Stimulated activated CD8-positive, alpha-beta memory T cell treated with anti-CD3 and anti-CD28 coated beads, Interleukin-4, amount 100 ng/mL, for 4 hours (primary cell): ENCODE measurements at places on chromosomes 16 and 17.

DNA sequence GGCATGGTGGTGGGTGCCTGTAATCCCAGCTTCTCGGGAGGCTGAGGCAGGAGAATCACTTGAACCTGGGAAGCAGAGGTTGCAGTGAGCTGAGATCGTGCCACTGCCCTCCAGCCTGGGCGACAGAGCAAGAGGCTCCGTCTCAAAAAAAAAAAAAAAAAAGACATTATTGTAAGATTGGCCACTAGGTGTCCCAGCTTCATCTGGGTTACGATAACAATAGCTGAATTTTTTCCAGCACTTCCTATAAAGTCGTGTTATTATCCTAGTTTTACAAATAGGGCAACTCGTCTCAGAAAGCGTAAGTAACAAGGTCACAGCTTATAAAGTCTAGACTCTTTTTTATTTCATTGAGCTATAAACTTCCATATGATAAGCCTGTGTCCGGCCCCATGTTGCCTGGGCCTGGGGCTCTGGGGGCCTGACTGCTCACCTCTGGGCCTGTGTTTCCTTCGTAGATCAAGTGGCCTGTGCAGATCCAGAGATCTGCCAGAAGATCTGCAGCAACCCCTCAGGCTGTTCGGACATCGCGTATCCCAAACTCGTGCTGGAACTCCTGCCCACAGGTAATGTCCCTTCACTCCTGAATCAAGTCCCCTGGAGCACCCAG, 60.5 kb downstream of the SLC5A11 start:
- no peak for DNase-seq

GRCh38 chr17:45841883-45842525, 2.7 kb upstream of the SPPL2C start:
- no peak for DNase-seq

DNA sequence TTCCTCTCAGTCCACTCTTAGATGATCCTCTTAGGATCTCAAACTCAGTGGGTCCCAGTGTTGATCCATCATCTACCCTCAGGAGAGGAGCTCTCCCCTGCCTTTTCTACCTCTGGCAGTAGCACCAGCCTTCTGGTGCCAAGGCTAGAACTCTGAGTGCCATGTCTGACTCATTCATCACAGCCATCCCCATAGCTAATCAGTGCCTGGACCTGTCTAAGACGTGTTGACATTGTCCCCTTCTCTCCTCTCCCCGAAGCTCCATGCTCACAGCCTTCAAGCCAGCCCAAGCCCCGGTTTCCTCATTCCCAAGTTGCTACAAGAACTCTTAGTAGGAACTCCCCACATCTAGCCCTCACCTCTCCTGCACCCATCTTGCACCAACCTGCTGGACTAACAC, 73.5 kb upstream of the GRIN2A start:
- no peak for DNase-seq

DNA sequence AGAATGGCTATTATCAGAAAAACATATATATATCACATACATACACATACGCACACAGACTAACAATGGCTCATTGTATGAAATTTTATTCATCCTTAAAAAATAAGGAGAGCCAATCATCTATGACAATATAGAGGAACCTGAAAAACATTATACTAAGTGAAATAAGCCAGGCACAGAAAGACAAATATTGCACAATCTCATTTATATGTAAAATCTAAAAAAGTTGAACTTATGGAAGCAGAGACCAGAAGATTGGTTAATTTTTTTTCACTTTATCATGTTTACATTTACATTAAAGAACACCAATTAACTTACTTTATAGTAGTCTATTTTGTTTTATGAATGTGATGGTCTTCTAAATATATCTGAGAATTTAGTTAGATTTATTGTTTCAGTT, 198.7 kb downstream of the KIF2B start:
- no peak for DNase-seq

GRCh38 chr17:43814714-43815113, 18.2 kb downstream of the MPP3 start:
- no peak for DNase-seq

DNA sequence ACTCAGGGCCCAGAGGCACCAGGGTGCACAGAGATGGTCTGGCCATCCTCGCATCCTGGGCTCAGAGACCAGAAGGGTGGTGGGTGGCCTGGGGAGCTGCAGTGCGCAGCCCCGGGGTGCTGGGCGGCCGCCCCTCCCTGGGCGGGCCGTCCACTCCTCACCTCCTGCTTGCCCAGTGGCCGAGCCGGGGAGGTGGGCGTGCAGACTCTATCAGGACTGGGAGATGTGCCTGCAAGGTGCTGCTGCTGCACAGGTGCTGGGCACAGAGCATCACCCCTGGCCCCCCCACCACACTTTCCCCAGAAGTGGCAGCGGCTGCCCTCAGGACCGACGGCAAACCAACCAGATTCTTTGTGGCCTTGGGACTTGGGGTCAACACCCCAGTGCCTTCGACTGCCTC, at the start of gene SCN4A:
Gene SCN4A (minus strand): TSS at position 123 of the 400 bp plus-strand sequence. CDS start 77 bp downstream, at position 46.
- DNase-seq = no peak

GRCh38 chr16:48393485-48394354, 8.5 kb upstream of the SIAH1 start:
- DNase-seq = no peak

- no peak for DNase-seq
Observed at GRCh38 chr17:48143629-48144028, 36.1 kb downstream of the SNX11 start.

GRCh38 chr16:57032931-57033330, 43.6 kb downstream of the NLRC5 start:
- DNase-seq = no peak

- no peak for DNase-seq
Observed at GRCh38 chr17:27315322-27315721, 21.4 kb downstream of the WSB1 start.

- no peak for DNase-seq
Observed at GRCh38 chr17:17228521-17229279, 8.3 kb downstream of the FLCN start.

DNA sequence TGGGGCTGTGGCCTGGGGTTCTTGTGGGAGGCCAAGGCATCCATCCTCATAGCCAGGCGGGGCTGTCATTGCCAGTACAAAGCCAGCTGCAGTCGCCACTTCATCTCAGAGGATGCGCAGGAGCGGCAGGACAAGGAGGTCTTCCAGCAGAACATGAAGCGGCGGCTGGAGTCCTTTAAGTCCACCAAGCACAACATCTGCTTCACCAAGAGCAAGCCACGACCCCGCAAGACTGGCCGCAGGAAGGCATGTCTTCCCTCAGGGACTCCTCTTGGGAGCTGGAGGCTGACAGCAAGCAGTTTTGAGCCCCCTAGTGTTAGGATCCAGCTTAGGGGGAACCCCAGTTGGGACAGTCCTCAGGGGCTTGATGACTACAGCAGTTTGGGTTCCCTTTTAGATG, 15.1 kb upstream of the PLEKHG4 start:
- no peak for DNase-seq

- DNase-seq = no peak
Observed at GRCh38 chr17:82077617-82078358, 12.2 kb upstream of the DUS1L start.

GRCh38 chr17:29326023-29326813, 32.3 kb upstream of the NUFIP2 start:
- no peak for DNase-seq

DNA sequence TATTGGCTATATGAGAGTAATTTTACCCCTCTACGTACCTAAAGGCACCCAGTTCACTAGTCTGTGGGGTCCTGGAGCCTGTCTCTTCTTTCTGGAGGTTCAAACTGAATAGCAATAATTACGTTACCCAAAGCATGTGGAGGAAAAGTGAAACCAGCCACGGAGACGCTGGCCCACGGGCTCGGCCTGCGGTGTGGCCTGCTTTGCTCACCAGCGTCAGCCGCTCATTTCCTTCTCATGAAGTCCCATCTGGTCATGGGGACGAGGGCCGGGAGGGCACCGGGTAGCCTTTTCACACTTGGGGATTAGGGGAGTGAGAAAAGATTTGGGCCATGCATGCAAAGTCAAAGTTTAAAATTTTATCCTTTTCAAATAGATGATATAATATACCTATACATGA, 26.9 kb downstream of the ELAC2 start:
- no peak for DNase-seq

- no peak for DNase-seq
Observed at GRCh38 chr16:69532641-69533455, 32.9 kb upstream of the NFAT5 start.

DNA sequence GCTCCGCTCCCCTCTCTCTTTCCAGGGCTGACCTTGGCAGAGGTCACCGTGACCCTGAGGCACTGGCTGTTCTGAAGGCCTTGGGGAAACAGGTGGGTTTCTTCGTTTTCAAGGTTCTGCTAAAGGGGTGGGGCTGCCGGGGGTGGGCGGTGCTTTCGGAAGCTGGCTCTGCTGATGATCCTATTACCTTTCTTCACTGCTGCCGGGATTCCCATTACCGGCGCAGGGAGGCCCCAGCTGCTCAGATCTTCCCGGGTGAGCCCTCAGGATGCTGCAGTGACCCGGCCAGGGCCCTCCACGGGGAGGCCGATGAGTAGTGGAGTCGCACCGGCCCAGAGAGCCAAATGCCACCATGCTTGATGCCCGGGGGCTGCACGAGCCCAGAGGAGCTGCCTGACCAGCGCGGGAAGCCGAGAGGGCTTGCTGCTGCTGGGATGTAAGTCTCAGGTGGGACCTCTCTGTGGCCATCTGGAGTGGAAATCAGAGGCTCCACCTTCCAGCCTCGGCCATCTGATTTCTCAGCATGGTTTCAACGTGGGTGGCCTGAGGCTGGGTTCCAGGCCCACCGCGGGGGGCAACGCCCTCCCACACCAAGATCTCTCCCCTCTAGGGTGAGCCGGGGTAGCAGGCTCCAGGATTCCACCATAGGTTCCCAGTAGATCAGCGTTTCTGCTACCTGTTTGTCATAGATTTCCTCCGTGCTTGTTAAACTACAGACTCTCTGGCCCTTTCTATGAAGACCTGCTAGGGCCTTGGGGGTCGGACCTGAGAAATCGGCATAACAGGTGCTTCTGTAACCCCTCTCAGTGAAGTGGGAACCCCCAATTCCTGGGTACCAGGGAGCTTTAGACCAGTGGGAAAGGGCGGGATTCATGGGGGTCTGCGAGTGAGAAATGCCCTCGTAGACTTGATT, 21.6 kb upstream of the ADCY7 start:
- DNase-seq = no peak

DNA sequence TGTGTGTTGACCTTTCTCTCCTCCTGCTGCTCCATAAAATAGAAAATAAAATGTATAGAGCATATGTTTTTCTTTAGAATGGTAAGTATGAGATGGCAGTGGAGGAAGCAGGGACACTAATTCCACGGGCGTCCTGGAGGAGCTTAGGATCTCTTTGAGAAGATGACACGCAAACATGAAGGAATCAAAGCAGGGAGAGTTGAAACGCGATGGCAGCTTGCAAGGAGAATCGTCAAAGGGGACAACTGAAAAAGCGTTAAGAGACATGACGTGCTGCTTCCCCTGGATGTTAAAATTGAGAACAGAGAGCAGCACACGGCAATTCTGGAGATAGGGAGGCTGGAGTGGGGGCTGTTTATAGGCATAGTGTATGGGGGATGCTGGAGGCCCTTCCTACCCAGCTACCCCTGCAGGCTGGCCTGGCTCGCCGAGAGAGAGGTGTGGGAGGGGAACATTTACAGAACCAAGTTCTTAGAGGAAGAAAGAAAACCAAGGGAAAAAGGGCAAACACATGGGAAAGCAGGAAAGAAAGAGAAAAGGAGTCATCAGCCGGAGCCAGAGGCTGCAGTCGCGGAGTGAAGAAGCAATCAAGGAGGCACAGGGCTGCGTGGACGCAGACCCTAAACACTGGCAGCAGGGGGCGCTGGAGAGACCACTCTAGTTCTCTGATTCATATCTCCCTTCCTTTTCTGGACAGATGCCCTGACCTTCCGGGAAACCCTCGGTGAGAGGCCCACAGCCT, 55.8 kb downstream of the MYH13 start:
- DNase-seq = no peak

DNA sequence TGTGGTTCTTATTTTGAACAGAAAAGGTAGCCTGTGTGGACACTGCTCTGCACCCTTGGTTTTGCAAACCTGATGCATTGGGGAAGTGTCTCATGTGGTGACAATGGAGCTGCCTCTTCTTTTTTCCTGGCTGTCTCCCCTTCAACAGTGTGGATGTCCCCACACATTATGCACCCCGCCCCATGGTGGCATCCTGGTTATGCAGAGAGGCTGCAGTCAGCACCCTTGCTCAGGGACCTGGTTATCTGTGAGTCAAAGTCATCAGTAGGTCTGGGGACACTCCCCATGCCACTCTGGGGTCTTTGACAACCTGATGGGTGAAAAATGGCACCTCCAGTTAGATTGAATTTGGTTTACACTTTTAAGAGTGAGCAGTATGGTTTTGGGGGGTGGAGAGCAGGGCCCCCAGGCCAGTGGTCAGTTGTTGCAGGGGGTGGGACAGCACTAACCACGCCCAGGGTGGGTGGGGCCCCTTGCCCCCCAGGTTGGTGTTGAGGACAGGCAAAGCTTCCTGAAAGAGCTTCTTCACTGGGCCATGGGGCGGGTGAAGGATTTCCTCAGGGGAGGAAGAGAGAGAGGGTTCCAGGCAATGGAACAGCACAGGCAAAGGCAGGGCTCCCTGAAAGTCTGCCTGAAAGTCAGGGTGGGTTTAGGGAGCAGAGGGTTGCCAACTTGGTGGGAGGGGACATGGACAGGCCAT, 24.6 kb upstream of the KCNJ12 start:
- DNase-seq = no peak

DNA sequence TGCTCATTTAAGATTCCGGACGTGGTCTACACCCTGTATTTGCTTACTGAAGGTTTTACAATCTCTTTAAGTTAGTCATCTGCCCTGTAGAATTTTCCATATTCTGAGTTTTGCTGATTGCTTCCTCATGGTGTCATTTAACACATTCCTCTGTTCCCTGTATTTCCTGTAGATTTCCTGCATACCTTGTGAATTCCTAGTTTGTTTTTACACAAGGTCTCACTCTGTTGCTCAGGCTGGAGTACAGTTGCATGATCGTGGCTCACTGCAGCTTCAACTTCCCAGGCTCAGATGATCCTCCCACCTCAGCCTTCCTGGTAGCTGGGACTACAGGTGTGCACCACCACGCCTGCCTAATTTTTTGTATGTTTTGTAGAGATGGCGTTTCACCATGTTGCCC, 66.8 kb downstream of the CMIP start:
- no peak for DNase-seq

- no peak for DNase-seq
Observed at GRCh38 chr17:42852351-42852750, 1.4 kb downstream of the AOC3 start.

DNA sequence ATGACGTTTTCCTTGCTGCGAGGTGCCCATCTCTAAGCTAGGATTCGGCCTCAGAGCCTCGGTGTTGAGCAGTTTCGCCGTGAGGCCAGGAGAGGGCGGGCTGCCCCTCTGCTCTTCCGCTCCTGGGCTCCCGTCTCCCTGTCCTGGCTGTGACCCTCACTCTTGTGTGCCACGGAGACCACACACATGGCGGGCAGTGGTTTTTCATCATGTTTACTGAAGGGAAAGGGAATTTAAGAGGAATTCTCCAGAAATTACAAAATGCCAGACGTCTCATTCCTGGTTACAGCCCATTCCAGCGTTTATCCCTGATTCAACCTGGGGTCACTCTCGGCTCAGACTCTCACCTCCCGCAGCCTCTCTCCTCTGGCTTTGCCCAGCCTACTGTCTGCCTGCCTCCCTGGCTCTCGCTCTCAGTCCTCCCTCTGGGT, 96.8 kb upstream of the ELAC2 start:
- no peak for DNase-seq
